ENCODE measurements at places on chromosomes 6 and 20.

DNA sequence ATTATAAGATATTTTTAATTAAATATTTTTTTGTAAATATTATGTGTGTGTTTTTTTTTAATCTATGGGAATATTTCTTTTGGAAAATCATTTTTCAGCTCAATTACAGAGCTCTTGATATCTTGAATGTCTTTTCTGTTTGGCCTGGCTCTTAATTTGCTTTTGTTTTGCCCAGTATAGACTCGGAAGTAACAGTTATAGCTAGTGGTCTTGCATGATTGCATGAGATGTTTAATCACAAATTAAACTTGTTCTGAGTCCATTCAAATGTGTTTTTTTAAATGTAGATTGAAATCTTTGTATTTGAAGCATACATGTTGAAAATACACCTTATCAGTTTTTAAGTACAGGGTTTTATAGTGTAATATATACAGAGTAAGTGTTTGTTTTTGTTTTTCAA, 2.6 kb downstream of the ID4 start:
- DNase-seq = no peak

DNA sequence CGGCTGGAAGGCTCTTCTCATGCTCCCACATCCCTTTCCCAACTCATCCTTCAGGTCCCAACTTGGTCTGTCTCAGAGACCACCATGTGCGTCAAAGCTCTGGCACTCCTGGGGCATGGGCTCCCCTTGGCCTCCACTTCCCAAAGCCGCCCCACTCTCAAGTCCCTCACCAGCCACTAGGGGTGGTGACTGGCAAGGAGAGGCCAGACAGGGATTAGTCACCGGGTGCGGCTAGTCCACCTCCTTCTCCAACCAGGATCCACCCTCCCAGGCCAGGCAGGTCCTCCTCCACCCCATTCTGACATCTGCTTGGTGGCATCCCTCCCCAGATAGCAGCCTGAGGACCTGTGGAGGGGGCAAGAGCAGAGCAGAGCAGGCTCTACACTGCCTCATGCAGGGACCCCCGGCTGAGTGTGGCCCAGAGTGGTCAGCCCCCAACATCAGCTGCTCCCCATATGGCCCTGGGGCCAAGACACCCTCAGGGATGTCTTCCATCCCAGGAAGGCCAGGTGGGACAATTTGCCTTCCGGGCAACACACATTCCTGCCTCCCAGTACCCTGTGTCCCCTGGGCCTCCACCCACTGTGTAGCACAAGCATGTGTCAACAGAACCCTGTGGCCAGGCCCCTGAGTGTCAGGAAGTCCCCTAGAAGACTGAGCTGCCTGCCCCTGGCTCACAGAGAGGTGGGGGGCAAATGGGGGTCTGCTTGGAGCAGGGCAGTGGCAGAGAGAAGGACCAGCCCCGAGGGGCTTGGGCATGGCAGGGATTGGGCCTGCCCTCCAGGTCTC, 29.2 kb downstream of the YTHDF1 start:
- DNase-seq = no peak

- DNase-seq = no peak
Observed at GRCh38 chr6:100593522-100593921, 128.8 kb upstream of the SIM1 start.

GRCh38 chr20:55205665-55206064, 730.3 kb downstream of the DOK5 start:
- no peak for DNase-seq

- peak; percentile 58 for DNase-seq
Observed at GRCh38 chr6:45327956-45328522, at the start of gene RUNX2. TSS of gene RUNX2 (plus strand) at chr6:45328330. CDS start at chr6:45328727, 397 bp downstream.

GRCh38 chr6:25318589-25318988, 39.4 kb downstream of the CARMIL1 start:
- no peak for DNase-seq

Measured in SJSA1 (cell line).